ENCODE measurements at places on chromosomes 5 and 9. TPM values are rescaled to one million over a fixed set of nuclear protein-coding genes. Genes with fewer than 3 reads are reported as not detected.
A peak's percentile ranks its signal among the peaks of the same experiment; 100 is the strongest.

DNA sequence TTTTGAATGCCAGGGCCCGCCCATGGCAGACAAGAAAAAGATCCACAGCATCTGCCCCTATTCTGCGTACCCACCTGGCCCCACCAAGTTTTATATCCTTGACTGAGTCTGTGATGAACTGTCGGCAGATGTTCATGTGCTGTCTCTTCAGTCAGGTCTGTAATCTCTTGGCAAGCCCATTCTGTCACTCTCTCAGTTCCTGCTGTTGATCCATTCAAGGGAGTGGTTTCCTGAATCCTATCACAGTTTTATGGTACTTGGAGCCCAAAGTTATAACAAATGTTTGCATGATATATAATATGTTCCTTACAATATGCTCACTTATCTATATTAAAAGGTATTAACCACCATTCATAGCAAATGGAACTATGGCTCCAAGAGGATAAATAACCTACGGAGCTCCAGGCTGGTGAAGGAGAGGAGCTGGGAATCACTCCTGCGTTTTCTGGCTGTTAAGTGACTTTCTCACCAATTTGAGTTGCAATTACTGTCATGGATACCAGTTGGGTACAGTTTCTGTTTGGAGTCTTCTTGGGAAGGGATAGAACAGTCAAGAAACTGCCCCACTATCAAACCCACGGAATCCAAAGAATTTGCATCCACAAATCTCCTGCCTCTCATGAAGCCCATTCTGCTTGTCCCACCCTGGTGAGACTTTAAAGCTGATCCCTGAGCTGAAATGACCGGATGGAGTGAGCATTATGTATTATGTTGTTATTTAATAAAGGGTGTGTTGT, 103.4 kb upstream of the SPRY4 start:
- DNase-seq: no peak

DNA sequence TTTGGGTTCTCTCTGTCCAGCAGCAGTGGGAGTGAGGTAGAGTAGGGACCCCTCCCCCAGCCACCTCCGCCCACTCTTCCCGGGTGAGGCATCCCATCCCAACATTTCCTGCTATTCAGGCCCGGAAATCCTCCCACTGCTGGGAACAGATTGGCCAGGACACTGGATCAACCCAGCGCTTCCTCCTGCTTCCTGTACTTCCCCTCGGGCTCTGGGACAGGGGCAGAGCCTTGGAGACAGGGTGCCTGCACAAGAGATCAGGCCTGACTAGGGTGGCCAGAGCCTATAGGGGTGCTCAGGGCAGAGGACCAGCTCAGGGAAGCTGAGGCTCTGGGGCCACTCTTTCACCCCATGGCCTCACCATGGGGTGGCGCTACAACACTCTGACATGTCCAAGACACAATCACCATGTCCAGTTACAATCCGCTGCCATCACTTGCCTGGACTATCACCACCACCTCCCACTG, 14.5 kb downstream of the SH2D3C start:
- peak; percentile 37 for DNase-seq

DNA sequence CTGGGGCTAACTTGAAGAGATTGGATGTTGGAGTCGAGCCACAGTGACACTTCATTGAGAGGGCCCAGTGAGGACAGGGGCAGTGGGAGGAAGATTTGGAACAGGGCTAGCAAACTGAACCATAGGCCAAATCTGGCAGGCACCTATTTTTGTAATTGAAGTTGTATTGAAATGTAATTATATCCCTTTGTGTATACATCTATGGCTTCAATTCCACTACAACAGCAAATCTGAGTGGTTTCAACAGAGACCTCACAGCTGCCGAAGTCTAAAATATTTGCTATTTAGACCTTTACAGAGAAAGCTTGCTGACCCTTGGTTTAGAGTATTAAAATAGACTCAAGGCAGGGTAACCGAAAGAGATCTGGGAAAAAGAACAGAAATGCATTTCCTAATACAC, 4.7 kb upstream of the TNFSF8 start:
- peak; percentile 92 for DNase-seq

- DNase-seq: peak; percentile 12
These were observed 26.6 kb upstream of the PIP5K1B start for GRCh38 chr9:68678430-68678829.

Gene AK3
- 62.7 TPM for total RNA-seq

Gene DIPK1B
- 14.5 TPM for total RNA-seq

DNA sequence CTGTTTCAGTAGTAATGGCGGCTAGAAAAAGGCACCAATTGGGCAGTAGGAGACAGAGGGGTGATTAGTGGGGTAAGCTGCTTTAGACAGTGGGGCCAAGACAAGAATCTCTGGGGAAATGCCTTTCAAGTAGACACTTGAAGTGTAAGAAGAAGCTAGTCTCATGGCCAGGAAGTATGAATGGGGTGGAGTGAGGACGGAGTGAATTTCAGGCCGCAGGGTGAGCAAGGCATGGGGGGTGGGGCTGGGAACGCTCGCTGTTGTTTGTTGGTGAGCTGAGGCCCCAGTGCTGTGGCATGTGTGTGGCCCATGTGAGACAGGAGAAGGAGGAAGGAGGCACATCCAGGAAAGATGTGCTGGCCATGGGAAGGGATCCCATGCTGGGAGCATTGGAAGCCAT, 149.2 kb upstream of the NFIL3 start:
- no peak for DNase-seq

DNA sequence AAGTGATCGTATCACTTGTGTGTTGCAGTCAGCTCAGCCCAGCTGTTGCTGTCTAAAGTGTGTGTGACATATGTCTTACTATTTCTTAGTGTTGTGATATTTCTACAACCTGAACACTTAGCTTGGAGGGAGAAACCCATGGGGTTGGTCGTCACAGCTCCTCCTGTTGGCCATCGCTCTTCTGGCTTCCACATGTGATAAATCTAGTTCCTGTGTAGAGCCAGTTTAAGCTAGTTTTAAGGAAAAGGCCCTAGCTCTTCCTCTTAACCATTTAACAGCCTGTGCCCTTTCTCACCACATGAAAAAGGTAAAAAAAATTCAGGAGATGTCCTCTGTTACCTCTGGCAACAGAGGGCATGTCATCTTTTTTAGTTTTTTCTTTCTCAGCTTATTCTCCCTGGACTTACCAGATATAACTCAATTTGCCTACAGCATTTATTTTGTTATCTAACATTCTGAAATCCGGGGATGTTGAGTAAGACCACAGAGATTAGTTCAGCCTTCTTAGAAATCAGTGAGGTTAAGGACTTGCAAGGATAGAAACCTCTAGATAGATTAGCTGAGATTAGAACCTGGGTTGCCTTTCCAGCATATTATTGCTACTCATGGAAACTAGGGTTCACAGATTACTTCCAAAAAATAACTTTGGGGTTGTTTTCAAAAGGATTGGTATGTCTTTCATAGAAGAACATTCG, 100.4 kb downstream of the GAPVD1 start:
- DNase-seq: peak; percentile 15

DNA sequence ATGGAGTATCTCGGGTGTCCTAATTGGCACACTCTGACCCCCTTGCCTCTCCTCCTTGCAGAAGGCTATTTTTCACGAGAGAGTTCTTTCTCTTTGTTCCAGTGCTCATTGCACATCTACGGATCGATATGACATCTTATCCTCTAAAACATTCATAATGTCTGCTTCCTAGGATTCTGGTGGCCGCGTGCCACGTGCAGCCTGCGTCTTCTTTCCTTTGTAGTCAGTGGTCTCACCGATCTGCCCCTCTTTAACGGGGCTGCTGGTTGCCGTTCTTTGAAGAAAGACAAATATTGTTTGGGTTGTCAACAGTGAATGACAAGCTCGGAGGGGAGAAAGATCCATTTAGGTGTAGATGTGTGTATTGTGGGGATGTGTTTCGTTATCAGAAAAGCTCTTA, 252.4 kb upstream of the WWC1 start:
- no peak for DNase-seq

GRCh38 chr5:60677850-60678664, 21.9 kb downstream of the DEPDC1B start:
- peak; percentile 45 for DNase-seq

DNA sequence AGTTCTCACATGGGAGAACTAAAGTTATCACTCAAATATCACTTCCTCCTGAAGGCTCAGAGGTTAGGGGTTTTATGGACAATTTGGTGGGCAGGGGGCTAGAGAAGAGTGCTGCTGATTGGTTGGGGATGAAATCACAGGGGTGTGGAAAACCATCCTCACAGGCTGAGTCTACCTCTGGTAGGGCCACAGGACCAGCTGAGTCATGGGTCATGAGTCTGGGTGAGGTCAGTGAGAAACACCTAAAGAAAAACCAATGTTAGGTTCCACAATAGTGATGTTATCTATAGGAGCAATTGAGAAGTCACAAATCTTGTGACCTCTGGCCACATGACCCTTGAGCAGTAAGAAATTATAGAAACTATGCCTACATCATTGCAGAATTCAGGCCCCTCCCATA, 203.3 kb upstream of the TARS1 start:
- no peak for DNase-seq

Gene PCDHB14
- total RNA-seq: 2.8 TPM

DNA sequence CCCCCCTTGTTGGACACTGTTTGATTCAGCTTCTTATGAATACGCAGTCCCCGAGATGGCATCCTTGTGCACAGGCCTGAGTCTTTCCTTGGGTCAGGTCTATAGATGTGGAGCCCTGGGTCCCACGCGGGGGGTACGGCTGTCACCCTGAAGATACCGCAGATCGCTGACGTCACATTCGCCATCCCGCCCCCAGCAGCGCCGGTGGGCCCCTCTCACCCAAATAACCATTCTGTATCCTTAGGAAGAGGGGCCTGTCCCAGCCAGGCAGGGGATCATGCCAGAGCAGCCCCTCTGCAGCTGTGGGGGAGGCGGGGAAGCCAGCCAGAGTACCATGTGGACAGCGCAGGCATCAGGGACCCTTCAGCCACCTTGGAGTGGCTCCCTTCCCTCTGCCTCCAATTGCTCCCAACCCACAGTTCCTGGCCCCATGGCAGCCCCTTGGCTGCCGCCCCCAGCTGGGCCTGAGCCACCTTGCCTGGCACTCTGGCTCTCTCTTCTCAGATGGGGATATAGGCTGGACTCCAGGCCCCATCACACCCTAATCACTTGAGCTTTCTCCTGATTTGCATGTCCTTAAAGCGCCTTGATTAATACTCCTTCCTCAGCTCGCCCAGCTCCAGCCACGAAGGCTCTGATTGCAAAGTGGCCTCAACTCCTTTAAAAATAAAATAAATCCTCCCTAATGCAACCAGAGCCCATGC, 189.8 kb downstream of the C9orf50 start:
- no peak for DNase-seq

DNA sequence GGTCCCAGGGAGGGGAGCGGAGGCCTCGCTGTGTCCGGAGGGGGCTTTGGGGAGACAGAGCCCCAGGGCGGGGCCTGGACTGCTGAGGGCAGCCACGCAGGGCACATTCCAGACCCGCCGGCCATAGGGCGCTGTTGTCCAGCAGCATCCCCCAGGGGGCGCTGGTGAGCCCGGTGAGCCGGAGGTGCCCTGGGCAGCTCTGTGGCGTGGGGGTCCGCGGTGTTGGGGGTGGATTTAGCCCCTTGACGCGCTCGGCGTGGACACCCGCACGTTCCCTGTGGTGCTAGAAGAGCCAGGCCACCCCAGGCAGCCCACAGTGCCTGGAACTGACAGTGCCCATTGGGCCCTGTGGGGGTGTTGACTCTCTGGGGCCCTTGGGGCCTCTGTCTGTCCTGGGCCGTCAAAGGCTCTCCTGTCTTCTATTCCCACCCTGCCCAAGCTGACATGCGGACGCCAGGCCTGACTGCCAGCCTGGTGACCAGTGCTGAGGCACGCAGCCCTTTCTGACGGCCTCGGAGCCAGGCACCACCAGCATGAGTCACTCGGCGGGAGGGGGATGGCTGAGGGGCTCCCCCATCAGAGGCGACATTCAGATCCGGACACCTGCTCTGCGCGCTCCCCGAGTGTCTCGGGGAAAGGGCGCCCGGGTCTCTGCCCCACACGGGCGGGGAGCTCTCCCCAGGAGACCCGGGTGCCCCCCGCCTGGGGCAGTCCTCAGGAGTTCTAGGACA, 23.9 kb downstream of the TPPP start:
- no peak for DNase-seq

DNA sequence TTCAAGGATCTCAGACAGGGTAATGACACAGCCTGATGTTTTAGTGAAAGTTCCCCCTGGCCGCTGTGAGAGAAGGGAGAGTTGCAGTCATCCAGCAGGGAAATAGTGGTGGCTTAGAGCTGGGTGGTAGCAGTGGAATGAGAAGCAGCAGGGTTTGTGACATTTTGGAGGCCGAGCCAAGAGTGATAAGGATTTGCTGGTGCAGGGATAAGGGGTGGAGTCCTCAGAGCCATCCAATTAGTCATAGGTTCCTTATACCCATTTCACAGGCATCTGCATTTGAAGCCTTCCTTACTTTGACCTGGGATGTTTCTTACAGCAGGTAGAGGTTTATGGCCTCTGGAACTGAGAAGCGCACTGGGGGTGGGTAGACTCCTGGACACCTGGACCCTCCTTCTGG, 12.8 kb downstream of the JADE2 start:
- no peak for DNase-seq

GRCh38 chr5:83577036-83577636, 105.6 kb downstream of the VCAN start:
- DNase-seq: peak; percentile 24

DNA sequence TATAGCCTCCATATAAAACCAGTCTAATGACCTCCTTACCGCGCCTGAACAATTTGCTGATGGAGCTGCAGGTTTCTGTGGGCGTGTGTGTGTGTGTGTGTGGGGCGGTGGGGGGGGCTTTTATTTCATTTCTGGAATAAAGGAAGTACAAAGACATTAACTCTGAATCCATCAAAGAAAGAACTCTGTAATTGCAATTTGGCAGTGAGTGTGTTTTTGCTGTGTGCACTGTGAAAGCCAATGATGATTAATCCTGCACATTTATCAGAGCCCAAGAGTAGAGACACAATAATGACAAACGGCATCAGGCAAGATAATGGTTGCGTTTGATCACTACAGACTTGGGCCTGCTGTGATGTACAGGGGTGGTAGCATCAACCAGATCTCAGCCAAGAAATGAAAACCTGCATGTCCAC, 29.3 kb upstream of the NDFIP1 start:
- no peak for DNase-seq

DNA sequence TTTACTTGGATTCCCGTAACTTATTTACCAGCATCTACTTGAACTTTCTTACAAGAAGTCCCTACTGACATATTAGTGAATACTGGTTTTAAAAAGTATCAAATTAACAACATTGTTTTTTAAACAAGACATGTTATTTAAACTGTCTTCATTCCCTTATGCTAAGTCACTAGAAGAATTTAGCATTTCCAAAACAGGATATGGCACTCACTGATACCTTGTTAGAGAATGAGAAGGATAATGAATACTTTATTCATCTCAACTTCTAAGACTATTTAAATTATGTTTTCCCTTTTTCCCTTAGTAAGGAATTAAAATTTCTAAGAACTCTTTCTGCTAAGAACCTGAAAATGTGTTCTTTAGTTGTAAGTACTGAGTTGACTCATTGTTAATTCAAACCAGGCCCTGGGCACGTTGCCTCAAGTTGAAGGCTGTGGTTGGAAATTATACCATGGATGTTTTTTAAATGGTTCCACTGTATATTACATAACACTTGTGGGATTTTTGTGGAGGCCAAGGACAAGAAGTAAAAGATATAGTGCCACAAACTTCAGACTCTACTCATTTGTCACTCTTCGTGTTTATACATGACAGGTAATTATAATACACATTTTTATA, 219.0 kb upstream of the EDIL3 start:
- DNase-seq: no peak

Data from lung (tissue), 17 donors.